ENCODE measurements at places on chromosomes 13 and 19. TPM values are rescaled to one million over a fixed set of nuclear protein-coding genes. Genes with fewer than 3 reads are reported as not detected.

- H3K27me3 ChIP-seq, result no peaks in the 10 kb centered on the region
- no peaks in the 10 kb centered on the region for H3K36me3 ChIP-seq
- H3K4me3 ChIP-seq, result no peak overlapping the region
- no peak overlapping the region for H3K27ac ChIP-seq
These were observed 539.0 kb downstream of the EFNB2 start for GRCh38 chr13:105996391-105997025.

- H3K4me1 ChIP-seq, result no peaks in the 10 kb centered on the region
- no peak overlapping the region for H3K4me3 ChIP-seq
- peaks cover 4% of the 10 kb centered on the region for H3K27me3 ChIP-seq
- H3K27ac ChIP-seq, result no peak overlapping the region
- no peak for DNase-seq
These were observed 32.2 kb upstream of the ZNF766 start for GRCh38 chr19:52237197-52237596.

DNA sequence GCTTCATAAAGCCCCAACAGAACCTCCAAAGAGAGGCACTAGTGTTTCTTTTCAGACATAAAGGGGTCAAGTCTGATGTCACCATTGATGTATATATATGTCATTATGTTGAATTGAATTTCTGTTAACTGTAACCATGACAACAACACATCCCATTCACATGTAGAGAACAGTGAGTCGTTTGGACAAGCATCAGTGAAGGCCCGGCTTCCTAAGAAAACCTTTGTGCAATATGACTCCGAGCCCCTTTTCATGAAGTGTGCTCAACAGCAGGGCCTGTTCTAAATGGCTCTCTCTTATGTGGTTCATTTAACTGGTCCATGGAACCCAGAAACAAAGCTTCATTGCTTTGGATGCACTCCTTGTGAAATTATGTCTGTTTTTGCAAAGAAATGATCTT, 67.2 kb upstream of the UBL3 start:
- H3K27me3 ChIP-seq, result no peaks in the 10 kb centered on the region
- H3K4me1 ChIP-seq, result no peaks in the 10 kb centered on the region
- no peak overlapping the region for H3K27ac ChIP-seq
- no peaks in the 10 kb centered on the region for H3K36me3 ChIP-seq
- no peak overlapping the region for H3K4me3 ChIP-seq

GRCh38 chr13:112106478-112107141, 39.7 kb downstream of the SOX1 start:
- peaks cover 2% of the 10 kb centered on the region for H3K4me1 ChIP-seq
- peak overlapping the region; percentile 63 for H3K27ac ChIP-seq
- H3K27me3 ChIP-seq, result peaks cover 54% of the 10 kb centered on the region
- H3K36me3 ChIP-seq, result peaks cover 1% of the 10 kb centered on the region
- no peak for DNase-seq
- no peak overlapping the region for H3K4me3 ChIP-seq

DNA sequence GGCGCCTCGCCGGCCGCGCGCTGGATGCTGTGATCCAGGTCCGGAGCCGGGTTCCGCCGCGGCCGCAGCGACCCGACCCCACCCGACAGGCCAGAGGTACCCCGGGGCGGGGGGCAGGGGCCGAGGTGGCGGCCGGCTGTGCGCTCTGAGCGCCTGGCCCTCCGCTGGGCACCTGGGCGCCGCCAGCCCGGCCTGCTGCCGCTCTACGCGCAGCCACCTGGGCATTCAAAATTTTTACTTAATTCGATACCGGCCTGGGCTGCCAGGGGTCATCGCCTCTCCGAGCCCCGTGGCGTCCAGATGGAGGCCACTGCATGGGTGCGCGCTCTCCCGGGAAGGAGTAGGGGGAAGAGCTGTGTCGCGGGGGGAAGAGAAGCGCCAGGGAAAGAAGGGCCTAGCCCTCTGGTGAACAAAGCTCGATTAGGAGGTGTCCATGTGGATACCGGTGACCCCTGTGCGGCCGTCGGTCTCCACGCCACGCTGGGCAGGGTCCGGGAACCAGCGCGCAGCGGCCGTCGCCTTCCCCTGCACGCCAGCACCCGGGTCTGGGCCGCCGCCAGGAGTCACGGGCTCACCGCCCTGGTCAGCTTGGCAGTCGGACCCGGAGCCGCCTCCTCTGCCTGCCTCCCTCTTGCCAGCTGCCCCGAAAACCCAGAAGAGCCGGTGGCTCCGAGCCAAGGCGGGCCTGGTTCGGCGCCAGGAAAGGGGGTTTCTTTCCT, 666 bp downstream of the BIVM start:
- peaks cover 43% of the 10 kb centered on the region for H3K4me1 ChIP-seq
- peak overlapping the region; percentile 96 for H3K4me3 ChIP-seq
- peak overlapping the region; percentile 87 for H3K27ac ChIP-seq
- peak; percentile 61 for DNase-seq
- peaks cover 10% of the 10 kb centered on the region for H3K36me3 ChIP-seq
- no peaks in the 10 kb centered on the region for H3K27me3 ChIP-seq

Gene TEX26
- not detected for total RNA-seq

Gene SSC5D
- 1.1 TPM for total RNA-seq

Gene IGSF23
- not detected for total RNA-seq

Gene KCNN4
- total RNA-seq, result 38.3 TPM

All from activated naive CD8-positive, alpha-beta T cell treated with anti-CD3 and anti-CD28 coated beads, Interleukin-2, amount 10 ng/mL, durations not matched to agents 7 days and 5 days (primary cell).